ENCODE measurements at places on chromosomes 11 and 22.

DNA sequence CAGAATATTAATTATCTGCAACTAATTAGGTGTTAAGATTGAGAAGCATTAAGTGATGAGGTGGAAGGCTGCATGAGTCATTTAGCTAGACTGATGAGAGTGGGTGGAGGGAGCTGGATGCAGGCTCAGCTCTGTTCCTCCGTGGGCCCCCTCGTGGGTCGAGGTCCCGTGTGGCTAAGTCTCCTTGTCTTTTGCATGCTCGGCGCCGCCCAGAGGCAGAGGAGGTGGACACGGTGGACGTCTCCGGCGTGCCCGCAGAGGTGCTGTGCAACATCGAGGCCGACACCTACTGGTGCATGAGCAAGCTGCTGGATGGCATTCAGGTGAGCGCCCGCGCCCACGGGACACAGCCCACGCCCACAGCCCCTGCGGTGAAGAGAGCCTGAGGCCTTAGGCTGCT, 211.6 kb downstream of the TBC1D22A start:
- DNase-seq: no peak

GRCh38 chr11:17515443-17516176, 28.6 kb downstream of the USH1C start:
- DNase-seq: no peak

- DNase-seq: no peak
Measured at GRCh38 chr11:32566517-32566916, 17.1 kb upstream of the EIF3M start.

- DNase-seq: no peak
Measured at GRCh38 chr11:76762356-76762752, 20.8 kb upstream of the TSKU start.

GRCh38 chr11:68372114-68372513, 59.7 kb downstream of the LRP5 start:
- no peak for DNase-seq

- no peak for DNase-seq
Measured at GRCh38 chr11:14058061-14058460, 95.5 kb downstream of the SPON1 start.

DNA sequence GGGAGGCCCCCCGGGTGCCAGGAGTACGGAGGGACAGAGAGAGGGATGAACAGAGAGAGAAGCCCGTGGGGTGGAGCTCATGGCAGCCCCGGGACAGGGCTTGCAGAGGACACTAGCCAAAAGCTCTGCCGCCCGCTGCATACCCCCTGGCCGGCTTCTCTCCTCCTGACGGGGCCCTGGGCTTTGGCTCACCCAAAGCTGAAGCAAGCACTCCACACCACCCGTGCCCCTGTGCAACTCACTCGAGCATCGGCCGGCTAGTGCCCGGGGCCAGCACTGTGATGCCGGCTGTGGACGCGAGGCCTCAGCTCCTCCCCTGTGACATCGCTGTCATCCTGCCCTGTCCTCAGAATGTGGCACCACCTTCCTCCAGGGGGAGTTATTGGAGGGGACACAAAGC, 429.6 kb downstream of the BRD1 start:
- no peak for DNase-seq

GRCh38 chr11:90329043-90329442, 106.2 kb upstream of the CHORDC1 start:
- DNase-seq: no peak

GRCh38 chr11:103497268-103497667, 388.0 kb downstream of the DYNC2H1 start:
- DNase-seq: no peak

GRCh38 chr11:61067782-61068446, 34.4 kb upstream of the CD5 start:
- DNase-seq: no peak

GRCh38 chr11:59706518-59707285, 6.9 kb downstream of the OR10V1 start:
- DNase-seq: no peak

DNA sequence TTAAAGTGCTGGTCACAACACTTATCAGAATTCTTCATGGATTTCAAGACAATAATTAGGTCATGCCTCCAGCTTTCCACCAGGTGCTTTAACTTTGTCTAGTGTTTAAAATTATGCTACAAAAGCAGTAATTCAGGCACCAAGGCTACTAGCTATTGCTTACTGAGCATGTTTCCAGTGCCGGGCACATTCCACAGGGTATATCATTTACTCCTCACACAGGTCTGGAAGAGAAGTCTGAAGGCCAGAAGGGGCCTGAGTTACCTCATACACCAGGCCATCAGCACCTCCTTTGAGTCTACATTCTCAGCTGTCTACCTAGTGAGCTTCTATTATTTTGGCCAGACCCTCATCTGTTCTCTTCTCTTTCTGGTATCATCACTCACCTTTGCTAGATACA, 41.7 kb upstream of the LMO2 start:
- DNase-seq: no peak

- DNase-seq: no peak
Measured at GRCh38 chr11:121767433-121767832, 314.7 kb upstream of the SORL1-AS1 start.

- DNase-seq: no peak
Measured at GRCh38 chr11:129252621-129253020, 60.5 kb upstream of the ARHGAP32 start.

DNA sequence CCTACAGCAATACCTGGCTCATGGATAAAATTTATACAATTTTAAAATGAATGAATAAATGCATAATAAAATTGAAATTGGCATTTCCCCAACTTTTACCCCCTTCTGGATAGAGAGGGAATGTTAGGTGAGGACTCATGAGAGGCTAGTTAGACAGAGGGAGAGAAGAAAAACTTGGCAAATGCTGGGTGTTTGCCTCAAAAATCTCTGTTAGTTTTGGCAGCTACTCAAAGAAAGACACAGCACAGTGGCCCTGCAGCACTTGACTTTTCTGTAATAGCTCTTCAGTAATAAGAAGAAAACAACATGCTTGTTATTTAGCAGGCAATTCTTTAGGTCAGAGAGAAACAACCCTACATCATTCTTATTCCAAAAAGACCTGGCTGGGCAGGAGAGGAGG, 20.7 kb upstream of the IZUMO1R start:
- no peak for DNase-seq

- DNase-seq: no peak
Measured at GRCh38 chr11:8415195-8415594, 151.5 kb upstream of the LMO1 start.

- DNase-seq: no peak
Measured at GRCh38 chr22:29345932-29346331, 30.4 kb upstream of the RASL10A start.

DNA sequence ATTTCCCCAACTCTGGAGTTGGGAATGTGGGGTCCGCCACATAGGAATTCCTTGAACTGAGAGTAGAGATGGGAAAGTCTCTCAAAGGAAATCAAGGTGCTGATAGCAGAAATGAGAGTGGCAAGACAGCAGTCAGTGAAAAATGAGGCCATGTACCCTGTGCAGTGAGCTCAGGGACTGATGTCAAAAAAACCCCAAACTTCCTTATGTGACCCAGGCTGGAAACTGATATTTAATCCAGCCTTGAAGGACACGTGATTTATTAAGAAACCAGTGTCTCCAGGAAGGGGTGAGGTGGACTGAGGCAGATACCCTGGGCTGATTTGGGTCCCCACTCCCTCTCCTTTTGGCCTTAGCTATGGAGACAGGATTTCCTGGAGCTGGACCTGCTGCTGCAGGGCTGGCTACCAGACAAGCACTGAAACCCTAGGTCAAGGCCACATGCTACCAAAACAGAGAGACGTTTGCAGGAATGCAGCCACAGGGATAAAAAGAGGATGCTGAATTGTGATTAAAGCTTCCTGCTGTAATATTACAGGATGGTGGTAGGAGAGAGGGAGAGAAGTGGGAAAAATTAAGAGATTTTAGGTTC, 25.3 kb upstream of the FCHSD2 start:
- DNase-seq: no peak

GRCh38 chr22:29673361-29674066, 46.3 kb upstream of the CABP7 start:
- DNase-seq: no peak

DNA sequence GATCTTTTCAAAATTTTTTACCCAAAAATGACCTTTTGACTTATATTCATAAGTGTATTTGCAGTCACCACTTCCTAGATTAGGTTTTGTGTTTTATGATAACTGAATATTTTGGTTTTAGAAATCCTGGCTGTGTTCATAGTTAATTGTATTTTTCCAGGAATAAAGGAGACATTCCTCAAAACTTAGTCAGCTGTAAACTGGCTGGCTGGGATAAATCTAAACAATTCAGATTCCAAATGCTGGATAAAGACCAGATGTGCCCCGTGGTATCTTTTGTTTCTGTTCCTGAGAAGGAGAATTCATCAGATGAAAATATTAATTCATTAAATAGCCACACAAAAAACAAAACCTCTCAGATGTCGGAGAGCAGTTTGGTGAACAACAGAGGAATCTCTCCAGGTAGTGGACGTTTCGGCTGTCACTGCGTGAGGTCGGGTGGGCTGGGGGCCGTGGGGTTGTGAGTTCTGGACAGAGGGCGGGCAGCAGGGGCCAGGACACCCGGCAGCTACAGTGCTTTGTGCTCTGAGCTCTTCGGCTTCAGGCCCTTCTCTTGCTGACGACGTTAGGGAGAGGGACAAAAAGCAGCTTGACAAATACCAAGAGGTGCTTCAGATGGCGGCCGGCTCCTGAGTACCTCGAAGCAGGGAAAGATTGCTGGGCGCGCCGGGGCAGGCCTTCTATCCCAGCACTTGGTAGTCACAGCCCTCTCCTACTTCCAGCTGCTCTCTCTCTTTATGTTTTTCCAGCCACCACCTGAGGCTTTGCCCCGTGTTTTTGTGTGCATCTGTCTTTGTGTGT, 24.6 kb downstream of the MOV10L1 start:
- DNase-seq: no peak

DNA sequence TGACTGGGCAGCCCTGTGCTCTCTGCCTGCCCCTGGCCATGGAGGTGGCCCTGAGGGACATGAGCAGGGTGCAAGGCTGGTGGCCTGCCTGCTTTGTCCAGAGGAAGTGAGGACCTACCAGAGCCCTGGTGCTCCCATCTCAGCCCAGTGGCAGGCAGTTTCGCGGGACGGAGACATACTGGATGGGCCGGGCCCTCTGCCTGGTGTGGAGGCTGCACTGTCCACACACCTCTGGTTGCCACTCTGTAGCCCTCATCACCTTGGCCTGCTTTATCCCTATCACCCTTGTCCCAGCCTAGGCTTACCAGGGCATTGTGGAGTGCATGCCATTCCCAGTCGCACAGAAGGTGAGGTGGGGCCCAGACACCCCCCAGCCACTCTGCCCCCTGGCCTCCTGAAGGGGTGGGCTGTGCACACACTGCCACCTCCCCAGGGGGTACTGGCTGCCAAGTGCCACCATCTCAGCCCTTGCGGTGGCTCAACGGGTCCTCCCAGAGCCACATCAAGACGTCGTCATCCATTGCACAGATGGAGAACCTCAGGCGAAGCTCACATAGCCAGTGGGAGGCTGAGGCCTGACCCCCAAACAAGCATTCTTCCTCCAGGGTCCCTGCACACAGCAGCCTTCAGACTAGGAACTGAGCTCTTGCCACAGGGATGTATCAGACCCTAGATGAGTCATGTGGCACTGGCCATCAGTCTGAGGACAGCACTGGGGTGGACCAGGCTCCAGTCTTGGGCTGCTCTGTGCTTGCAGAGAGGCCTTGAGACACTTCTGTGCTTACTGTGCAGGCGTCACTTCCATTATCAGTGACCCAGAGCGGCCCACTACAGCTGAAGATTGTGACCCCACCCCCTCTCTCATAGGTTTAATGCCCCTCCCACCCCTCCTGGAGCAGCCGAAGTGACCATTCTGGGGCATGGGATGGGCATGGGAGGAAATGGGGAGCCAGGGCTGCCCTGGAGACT, 176.1 kb downstream of the IGLL1 start:
- DNase-seq: no peak

- peak; percentile 62 for DNase-seq
Measured at GRCh38 chr22:45268958-45269844, 15.5 kb upstream of the UPK3A start.

- no peak for DNase-seq
Measured at GRCh38 chr11:61543606-61544306, 35.2 kb downstream of the LRRC10B start.

- no peak for DNase-seq
Measured at GRCh38 chr11:59062602-59063529, 23.2 kb upstream of the GLYATL1B start.

GRCh38 chr22:44120314-44120704, 60.4 kb upstream of the PARVG start:
- DNase-seq: no peak

DNA sequence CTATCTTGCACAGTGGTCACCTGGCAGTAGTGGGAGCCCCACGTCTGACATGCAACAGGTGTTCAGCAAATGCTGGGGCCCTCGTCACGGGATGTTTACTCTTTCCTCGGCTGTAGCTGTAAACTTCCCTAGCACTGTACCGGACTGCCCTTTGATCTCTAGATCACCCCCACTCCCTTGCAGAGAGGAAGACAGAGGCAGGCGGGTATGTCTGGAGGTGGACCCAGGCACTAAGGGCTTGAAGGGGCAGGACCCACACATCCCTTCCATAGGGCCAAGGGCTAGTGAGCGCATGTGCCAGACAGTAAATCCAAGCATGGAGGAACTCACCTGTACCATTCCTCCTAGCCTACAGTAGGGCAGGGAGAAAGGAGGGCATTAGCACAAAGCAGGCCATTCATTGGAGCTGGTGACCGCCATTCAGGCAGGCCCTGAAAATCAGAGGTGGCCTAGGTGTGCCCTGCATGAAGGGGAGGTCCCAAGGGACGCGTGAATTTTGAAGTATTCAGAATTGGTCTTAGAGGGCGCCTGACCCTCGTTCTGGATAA, 1.9 kb upstream of the SMTN start:
- no peak for DNase-seq

- DNase-seq: no peak
Measured at GRCh38 chr22:46684706-46685105, 53.3 kb downstream of the CERK start.

- no peak for DNase-seq
Measured at GRCh38 chr11:113554526-113554925, 79.3 kb upstream of the DRD2 start.

DNA sequence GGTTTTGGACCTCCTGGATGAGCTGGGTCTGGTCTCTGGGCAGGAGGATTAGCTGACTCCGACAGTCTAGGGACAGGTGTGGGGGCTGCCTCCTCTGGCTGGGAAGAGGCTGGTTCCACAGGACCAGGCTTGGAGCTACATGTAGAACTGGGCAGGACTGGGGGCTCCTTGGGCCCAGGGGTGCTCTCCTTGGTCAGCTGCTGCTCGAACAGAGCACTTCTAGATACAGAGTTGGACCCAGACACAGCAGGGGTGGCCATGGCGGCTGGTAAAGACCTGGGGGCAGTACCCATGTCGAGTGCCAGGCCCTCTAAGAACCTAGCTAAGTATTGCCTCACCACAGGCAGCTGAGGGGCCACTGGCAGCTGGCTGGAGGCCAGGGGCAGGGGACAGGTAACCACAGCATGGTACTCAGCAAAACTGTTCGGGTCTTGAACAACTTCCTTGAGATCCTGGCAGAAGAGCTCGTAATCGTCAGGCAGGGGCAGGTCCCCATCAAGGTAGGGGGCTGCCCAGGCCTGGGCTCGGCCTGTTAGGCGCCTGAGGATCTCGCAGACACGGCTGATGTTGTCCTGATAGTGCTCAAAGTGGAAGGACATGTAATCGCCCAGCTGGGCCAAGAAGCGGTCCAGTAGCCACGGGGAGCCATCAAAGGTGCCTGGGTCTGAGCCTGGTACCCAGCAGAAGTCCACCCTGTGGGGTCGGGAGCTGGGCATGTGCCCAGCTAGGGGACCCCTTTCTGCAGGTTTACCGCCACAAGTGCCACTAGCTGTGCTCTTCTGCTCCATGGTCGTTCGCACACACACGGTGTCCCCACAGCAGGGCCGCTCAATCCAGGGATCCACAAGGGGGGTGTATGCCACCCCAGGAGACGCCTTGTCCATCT, 3.1 kb downstream of the GNB1L start:
- DNase-seq: no peak
